ENCODE measurements at places on chromosomes 3 and 15. TPM values are rescaled to one million over a fixed set of nuclear protein-coding genes. Genes with fewer than 3 reads are reported as not detected.

- no peaks in the 10 kb centered on the region for H3K36me3 ChIP-seq
- H3K4me3 ChIP-seq = no peak overlapping the region
- H3K27ac ChIP-seq = no peak overlapping the region
- no peak for DNase-seq
Observed at GRCh38 chr3:39426312-39426711, 19.8 kb downstream of the RPSA start.

DNA sequence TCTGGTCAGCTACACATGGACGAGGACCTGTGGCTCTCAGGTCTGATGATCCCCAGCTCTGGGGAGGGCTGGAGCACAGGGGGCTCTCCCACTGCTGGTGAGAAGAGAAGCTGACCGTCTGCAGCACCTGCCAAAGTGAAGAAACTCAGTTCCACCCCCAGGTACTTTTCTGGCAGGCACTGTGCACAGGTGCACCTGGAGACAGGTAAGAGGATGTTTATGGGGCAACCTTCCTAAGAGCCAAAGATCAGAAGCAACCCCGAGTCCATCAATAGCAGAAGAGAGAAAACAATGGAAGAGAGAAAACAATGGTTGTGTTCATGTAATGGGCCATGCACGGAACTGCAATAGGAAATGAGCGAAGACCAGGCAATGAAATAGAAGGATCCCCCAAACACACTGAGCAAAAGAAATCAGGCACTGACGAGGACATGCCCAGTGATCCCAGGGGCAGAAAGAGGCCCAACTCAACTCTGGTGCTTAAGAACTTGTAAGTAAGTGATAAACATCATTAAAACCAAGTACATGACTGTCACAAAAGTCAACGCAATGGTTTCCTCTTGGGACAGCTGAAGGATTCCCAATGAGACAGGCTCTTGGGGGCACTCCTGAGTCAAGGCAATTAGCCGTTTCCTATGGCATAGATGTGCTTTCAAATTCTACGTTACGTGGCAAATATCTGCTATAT is 95.0 kb upstream of the ALDH1A3 start:
- no peaks in the 10 kb centered on the region for H3K36me3 ChIP-seq
- peaks cover 1% of the 10 kb centered on the region for H3K27me3 ChIP-seq
- H3K27ac ChIP-seq = no peak overlapping the region
- no peaks in the 10 kb centered on the region for H3K4me1 ChIP-seq
- H3K4me3 ChIP-seq = no peak overlapping the region

- H3K27me3 ChIP-seq = no peaks in the 10 kb centered on the region
- no peak for DNase-seq
- H3K4me1 ChIP-seq = peaks cover 44% of the 10 kb centered on the region
- H3K27ac ChIP-seq = no peak overlapping the region
Observed at GRCh38 chr15:57114070-57114469, 195.6 kb downstream of the TCF12 start.

DNA sequence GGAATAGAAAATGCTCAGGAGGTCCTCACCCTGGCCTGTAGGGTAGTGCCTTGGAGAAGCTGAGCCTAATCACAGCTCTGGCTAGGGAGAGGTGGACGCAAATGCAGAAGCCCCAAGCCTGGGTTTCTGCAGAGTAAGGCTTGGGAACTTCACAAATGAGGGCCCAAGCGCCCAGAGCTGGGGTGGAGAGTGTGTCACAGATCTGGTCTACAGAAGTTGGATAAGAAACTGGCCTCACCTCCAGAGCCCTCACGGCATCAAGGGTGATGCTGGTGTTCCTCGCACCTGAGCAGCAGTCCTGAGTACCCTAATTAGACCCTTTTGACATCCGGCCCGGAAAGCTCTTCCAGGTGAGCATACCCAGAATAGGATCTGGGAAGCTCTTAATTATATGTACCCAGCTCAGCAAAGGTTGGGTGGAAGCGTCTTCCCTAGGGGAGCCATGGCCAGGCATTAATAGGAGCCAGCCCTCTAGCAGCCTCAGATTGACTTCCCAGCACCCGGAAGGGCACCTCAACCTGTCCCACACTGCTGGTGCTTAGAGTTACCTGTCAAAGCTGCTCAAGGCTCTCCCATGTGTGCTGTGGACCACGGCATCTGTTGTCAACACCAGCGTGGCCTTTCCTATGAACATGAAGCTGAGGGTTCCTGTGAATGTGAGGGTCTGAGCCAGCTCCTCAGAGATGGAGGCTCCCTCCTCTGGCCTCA is 31.8 kb downstream of the RBM5 start:
- H3K4me3 ChIP-seq = no peak overlapping the region
- no peaks in the 10 kb centered on the region for H3K27me3 ChIP-seq
- peaks cover 11% of the 10 kb centered on the region for H3K36me3 ChIP-seq

CCDC54 gene
- total RNA-seq = not detected

SUMF1 gene
- total RNA-seq = 6.4 TPM

C2CD4A gene
- total RNA-seq = 0.09 TPM

DNA sequence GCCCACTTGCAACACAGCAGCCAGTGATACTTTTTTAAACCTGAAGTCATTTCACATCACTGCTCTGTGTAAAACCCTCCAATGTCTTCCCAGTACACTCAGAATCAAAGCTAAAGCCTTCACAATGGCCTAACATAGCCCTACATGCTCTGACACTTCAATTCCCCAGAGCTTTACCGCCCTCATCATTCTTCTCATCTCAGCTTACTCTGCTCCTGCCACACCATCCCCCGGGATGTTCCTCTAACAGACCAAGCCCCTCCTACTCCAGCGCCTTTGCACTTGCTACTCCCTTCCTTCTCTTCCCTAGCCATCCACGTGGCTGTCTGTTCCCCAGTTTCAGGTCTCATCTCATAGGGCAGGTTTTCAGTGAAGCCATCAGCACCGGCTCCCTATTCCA is 194.0 kb downstream of the SSR3 start:
- no peaks in the 10 kb centered on the region for H3K36me3 ChIP-seq
- H3K27ac ChIP-seq = no peak overlapping the region
- no peaks in the 10 kb centered on the region for H3K4me1 ChIP-seq
- H3K27me3 ChIP-seq = no peaks in the 10 kb centered on the region

CASR gene
- not detected for total RNA-seq

ATR gene
- 10.0 TPM for total RNA-seq

GRCh38 chr3:168422843-168423242 is 327.1 kb upstream of the GOLIM4 start:
- H3K4me1 ChIP-seq = no peaks in the 10 kb centered on the region
- H3K27ac ChIP-seq = no peak overlapping the region
- DNase-seq = no peak
- no peak overlapping the region for H3K4me3 ChIP-seq
- H3K36me3 ChIP-seq = no peaks in the 10 kb centered on the region

DNA sequence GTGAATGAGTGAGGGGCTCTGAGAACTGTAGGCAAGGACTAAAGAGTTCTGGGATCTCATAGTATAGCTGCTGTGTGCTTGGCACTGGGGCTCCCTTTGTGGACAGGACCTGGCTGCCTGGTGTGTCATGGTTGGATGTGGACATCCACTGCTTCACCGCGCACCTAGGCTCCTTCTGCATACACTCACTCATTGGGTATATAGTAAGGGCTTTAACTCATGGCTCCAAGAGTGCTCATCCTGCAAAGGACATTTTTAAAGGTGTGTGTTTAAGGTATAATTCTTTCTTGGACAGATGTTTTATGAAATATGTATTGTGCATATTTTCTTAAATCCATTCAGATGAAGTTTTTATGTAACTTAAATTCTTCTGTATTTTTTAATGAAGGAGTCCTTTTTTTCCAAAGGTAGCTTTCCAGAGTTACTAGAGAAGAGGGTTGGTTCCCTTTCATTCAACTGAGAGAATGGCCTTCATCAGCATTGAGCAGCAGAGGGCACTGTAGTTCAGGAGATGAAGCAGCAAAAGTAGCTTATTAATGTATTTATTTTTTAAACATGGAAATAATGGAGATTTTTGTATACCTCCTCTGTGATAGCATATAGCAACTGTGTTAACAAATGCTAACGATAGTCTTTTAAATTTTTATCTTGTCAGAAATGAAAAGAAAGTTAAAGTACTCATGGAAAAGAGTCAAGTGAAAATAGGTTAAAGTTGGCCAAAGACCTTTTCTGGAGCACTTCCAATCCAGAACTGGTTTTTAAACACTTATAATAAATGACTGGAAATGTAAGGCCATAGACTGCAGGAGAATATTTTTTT is 25.2 kb downstream of the OXNAD1 start:
- H3K27me3 ChIP-seq = no peaks in the 10 kb centered on the region
- H3K4me1 ChIP-seq = peaks cover 36% of the 10 kb centered on the region
- no peak overlapping the region for H3K4me3 ChIP-seq
- no peak for DNase-seq
- H3K27ac ChIP-seq = peak overlapping the region; percentile 80
- peaks cover 5% of the 10 kb centered on the region for H3K36me3 ChIP-seq

DNA sequence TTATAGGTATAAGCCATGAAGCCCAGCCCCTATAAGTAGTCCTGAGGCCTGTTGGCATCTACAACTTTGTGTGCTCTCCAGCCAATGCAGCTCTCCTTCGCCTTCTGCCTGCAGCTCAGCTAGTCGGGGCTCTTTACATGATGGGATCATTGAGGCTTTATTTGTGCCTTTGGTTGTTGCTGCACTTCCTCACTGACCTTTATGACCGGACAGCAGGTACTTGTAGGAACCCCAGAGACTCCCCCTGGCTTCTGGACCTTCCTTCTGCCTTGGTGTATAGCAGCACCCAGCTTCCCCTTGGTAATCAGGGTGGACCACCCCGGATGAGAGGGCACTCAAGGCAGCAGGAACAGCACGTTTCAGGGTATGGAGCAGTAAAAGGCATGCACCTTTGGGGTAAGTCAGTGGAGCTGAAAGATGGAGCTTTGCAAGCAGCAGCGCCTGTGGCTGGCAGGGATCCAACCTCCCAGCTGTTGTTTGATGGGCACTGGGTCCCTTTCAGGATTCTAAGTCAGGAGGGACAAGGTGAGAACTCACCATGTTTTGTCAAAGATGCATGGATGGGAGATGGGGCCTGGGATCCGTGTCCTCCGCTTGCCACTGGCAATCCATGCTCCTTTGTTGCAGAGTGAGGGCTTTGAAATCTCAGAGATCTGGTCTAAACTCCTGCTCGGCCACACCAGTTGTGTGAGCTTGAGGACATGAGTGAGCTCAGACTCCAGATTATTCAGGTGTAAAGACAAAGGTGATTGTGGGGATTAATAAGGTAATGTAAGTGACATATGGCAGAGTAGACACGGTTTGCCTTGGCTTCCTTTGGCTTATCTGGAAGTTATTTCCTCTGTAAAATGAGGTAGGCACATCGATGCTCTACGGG is 65.1 kb upstream of the KLF13 start:
- H3K4me3 ChIP-seq = no peak overlapping the region
- no peaks in the 10 kb centered on the region for H3K27me3 ChIP-seq
- H3K27ac ChIP-seq = no peak overlapping the region
- peaks cover 8% of the 10 kb centered on the region for H3K4me1 ChIP-seq

LMOD3 gene
- total RNA-seq = 154 TPM

GRCh38 chr15:62894322-62895085 is 148.0 kb upstream of the TPM1 start:
- no peaks in the 10 kb centered on the region for H3K27me3 ChIP-seq
- H3K36me3 ChIP-seq = no peaks in the 10 kb centered on the region
- H3K4me3 ChIP-seq = no peak overlapping the region
- no peak overlapping the region for H3K27ac ChIP-seq
- DNase-seq = no peak
- peaks cover 34% of the 10 kb centered on the region for H3K4me1 ChIP-seq

CHRM5 gene
- total RNA-seq = not detected

GRCh38 chr3:42366550-42366949 is 43.9 kb downstream of the LYZL4 start:
- no peak overlapping the region for H3K4me3 ChIP-seq
- no peaks in the 10 kb centered on the region for H3K27me3 ChIP-seq
- H3K36me3 ChIP-seq = no peaks in the 10 kb centered on the region
- no peak overlapping the region for H3K27ac ChIP-seq

DNA sequence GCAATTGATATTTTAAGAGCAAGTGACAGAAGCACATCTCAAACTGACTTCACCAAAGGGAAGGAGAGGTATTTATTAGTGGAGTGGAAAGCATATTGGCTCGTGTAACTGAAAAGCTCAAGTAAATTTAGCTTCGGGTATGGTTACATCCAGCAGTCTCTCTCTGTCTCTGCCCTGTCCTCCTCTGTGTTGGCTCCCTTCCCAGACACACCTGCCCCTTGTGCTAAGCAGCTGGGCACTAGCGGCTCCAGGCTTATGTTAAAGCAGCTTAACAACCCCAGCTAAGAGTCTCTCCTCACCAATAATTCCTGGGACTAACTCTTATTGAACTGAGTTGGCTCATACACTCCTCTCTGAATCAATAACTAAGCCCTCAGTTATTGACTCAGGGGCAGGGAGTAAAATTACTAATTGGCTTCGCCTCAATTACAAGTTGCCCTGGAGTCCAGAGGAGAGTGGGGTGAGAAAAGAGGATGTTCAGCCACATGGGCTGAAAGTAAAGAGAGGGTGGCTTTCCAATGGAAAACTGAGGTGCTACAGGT is 12.8 kb upstream of the SH3BP5 start:
- H3K27me3 ChIP-seq = no peaks in the 10 kb centered on the region
- peak overlapping the region; percentile 47 for H3K27ac ChIP-seq
- no peaks in the 10 kb centered on the region for H3K36me3 ChIP-seq
- DNase-seq = no peak
- no peak overlapping the region for H3K4me3 ChIP-seq

DNA sequence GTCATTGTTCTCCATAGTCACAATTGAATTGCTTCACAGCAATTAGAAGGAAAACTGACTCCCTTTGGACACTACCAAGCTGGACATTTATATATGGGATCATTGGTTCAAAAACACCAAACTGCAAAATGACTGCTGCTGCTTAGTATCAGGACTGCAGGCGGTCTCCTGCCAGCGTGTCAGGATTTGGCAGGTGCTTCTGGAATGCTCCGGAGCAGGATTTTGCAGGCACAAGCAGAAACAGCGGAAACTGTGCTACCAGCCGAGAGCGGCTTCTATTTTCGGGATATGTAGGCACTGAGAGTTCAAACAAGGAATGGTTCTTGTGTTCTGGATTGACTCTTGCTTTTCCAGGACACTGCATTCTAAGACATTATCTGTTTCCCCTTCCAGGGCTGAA is 95.5 kb downstream of the SSR3 start:
- H3K4me1 ChIP-seq = peaks cover 11% of the 10 kb centered on the region
- H3K36me3 ChIP-seq = no peaks in the 10 kb centered on the region
- DNase-seq = no peak
- no peak overlapping the region for H3K27ac ChIP-seq
- no peaks in the 10 kb centered on the region for H3K27me3 ChIP-seq

TIMP4 gene
- 24.1 TPM for total RNA-seq
